MCF 10A (cell line): ENCODE measurements at places on chromosomes 1 and 21. TPM values are rescaled to one million over a fixed set of nuclear protein-coding genes. Genes with fewer than 3 reads are reported as not detected.

Gene THEM5
- total RNA-seq = not detected in 2 replicates

Gene TAL1
- total RNA-seq = not detected in 2 replicates

Gene CRYAA
- not detected in 2 replicates for total RNA-seq

Gene MANEAL
- total RNA-seq = 11.6 and 12.3 TPM in 2 replicates

Gene PROK1
- total RNA-seq = not detected in 2 replicates

Gene AIM2
- total RNA-seq = not detected in 2 replicates

Gene IVL
- 0.33 and 0.56 TPM in 2 replicates for total RNA-seq

GRCh38 chr1:119565131-119565772 is 58.2 kb downstream of the HSD3B1 start:
- H3K27me3 ChIP-seq = peaks cover 13% of the 10 kb centered on the region
- H3K4me3 ChIP-seq = no peak overlapping the region
- H3K27ac ChIP-seq = no peak overlapping the region
- no peaks in the 10 kb centered on the region for H3K36me3 ChIP-seq
- peaks cover 17% of the 10 kb centered on the region for H3K4me1 ChIP-seq
- DNase-seq = no peak

GRCh38 chr1:42529724-42530181 is 66.7 kb downstream of the CCDC30 start:
- H3K4me3 ChIP-seq = no peak overlapping the region
- no peaks in the 10 kb centered on the region for H3K36me3 ChIP-seq
- peaks cover 17% of the 10 kb centered on the region for H3K4me1 ChIP-seq
- peak; percentile 65 for DNase-seq

- H3K27me3 ChIP-seq = no peaks in the 10 kb centered on the region
- no peaks in the 10 kb centered on the region for H3K36me3 ChIP-seq
- no peak overlapping the region for H3K4me3 ChIP-seq
These were observed 109.9 kb upstream of the ADGRL2 start for GRCh38 chr1:81690676-81691453.

DNA sequence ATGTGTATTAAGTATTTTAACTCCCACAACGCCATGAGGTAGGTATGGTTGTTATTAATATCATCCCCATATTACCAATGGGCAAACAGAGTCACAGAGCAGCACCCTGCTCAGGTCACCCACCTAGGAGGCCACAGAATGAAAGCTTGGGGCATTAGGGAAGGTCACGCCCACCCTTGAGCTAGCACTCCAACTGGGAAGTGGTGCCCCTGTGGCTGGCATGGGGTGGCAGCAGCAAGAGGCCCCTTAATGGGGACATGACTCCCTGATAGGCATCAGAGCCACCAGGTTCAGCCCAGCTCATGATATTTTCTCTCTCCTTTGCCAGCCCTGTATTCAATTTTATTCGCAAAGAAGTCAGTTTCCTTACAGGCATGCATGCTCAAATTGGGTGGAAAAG is 90.6 kb downstream of the DMRTB1 start:
- H3K4me3 ChIP-seq = no peak overlapping the region
- H3K4me1 ChIP-seq = no peaks in the 10 kb centered on the region
- H3K36me3 ChIP-seq = no peaks in the 10 kb centered on the region

GRCh38 chr1:24189528-24189927 is 2.4 kb upstream of the IFNLR1 start:
- no peak overlapping the region for H3K4me3 ChIP-seq
- H3K4me1 ChIP-seq = peaks cover 26% of the 10 kb centered on the region
- H3K27me3 ChIP-seq = no peaks in the 10 kb centered on the region
- no peaks in the 10 kb centered on the region for H3K36me3 ChIP-seq
- no peak for DNase-seq

- H3K27ac ChIP-seq = peak overlapping the region; percentile 60
- H3K36me3 ChIP-seq = peaks cover 6% of the 10 kb centered on the region
These were observed 979 bp downstream of the PIGM start for GRCh38 chr1:160030657-160031364.

GRCh38 chr1:243851257-243851756 is 1.3 kb upstream of the AKT3 start:
- H3K27ac ChIP-seq = peak overlapping the region; percentile 46
- H3K36me3 ChIP-seq = no peaks in the 10 kb centered on the region
- peak overlapping the region; percentile 88 for H3K4me3 ChIP-seq

DNA sequence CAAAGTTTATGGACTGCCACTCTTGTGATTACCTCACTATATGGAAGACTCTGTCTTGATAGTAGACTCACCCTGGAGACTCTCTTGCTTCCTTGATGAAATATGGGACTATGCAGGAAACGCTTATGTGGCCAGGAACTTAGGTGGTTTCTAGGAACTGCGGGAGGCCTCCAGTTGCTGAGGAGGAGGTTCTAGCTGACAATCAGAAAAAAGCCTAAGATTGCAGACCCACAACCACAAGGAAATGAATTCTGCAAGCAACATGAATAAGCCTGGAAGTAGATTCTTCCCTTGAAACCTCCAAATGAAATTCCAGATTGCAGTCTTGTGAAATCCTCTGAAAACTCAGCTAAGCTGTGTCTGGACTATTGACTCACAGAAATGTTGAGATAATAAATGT is 88.9 kb upstream of the COL11A1 start:
- H3K36me3 ChIP-seq = no peaks in the 10 kb centered on the region
- H3K4me1 ChIP-seq = no peaks in the 10 kb centered on the region
- peaks cover 12% of the 10 kb centered on the region for H3K27me3 ChIP-seq
- no peak for DNase-seq
- no peak overlapping the region for H3K4me3 ChIP-seq
